Ureter (tissue), 1 donor: ENCODE measurements at places on chromosomes 2 and 18. TPM values are rescaled to one million over a fixed set of nuclear protein-coding genes. Genes with fewer than 3 reads are reported as not detected.

DNA sequence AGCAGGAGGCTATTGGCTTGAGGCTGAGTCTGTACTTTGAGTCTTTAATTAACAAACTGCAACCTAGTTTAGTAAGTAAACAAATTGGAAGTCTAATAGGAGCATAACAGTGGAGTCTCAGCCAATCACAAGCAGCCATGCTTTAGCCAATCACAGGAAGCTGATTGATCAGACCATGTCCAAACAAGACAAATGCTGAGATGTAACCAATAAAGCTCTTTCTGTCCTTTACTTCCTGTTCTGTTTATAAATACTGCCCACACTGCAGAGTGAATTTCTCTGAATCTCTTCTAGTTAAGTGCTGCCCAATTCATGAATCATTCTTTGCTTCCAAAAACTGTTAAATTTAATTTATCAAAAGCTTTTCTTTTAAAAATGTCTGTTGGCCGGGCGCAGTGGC lies 146.6 kb upstream of the DLX2 start:
- no peak for DNase-seq

DNA sequence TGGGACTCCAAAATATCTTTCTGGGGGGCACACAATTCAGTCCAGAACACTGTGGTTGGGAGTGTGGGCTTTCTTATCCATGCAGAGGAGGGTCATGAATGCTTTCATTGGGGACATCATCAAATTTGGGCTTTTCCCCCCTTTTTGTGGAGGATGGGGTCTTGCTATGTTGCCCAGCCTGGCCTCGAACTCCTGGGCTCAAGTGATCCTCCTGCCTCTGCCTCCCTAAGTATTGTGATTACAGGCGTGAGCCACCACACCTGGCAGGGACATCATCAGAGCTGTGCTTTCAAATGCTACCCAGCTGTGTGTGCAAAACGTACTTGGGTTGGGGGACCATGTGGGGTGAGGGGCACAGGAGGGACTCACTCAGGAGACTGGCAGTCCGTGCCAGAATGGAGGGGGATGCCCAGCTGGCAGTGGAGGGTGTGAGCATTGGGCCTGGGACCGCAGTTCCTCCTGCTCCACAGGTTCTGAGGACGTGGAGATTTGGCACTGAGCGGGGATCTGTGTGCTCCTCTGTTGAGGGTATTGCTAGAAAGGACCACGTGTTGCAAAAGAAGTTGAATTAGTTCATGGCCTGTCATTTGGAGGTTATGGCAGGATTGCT lies 24.4 kb downstream of the EMILIN2 start:
- no peak for DNase-seq

DNA sequence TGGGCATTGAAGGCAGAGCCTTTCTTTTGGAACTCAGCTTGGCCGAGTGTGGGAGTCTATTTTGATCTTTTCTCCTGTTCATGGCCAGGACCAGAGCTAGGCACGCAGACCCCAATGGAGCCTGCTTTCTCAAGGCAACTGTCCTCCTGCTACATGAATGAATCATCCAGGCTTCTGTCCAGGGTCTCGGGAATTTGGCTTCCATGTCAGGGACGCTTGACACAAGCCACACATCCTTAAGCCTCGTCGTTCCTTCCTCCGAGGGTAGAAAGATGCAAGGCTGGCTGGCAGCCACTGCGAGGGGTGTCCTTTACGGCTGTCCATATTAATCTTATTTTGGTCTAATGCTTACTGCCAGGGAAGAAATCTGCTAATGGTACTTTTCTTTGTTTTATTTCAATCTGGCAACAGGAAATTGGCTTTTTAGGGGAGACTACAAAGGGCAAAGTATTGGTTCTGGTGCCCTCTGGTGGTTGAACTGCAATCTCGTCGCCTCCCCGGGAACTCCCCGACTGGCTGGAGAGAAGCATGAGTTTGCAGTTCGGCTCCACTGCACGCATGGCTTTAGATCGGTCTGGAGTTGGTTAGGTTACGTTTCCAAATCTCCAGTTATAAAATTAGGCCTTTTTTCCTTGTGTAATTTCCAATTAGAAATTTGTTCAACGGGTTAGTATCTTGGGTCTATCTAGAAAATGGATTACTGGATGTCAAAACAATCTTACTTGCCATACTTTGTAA lies 135.2 kb downstream of the ALPK2 start:
- peak; percentile 87 for DNase-seq

- no peak for DNase-seq
These were observed 145.9 kb downstream of the COPS8 start for GRCh38 chr2:237231593-237231992.

DNA sequence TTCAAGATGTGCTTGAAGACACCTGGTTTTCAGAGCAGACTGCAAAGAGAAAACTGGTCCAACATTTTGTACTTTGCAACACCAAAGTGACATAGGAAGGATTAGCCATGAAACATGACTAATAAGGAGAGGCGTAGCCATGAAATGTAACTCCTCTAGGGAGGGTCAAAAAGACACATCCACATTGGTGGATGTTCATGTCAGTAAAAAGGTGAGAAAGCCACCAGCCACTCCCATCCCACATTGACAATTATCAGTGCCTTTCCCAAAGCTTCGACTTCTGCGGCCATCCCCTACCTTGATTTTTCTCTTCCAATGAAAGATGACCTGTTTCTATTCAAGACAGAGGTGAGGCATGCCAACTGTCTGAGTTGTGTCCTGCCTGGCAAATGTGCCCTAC lies 223.2 kb downstream of the ALK start:
- DNase-seq: no peak

- DNase-seq: no peak
These were observed 69.3 kb downstream of the HDAC4 start for GRCh38 chr2:239331560-239331959.

GRCh38 chr2:239354132-239354790 lies 46.6 kb downstream of the HDAC4 start:
- DNase-seq: peak; percentile 15

DNA sequence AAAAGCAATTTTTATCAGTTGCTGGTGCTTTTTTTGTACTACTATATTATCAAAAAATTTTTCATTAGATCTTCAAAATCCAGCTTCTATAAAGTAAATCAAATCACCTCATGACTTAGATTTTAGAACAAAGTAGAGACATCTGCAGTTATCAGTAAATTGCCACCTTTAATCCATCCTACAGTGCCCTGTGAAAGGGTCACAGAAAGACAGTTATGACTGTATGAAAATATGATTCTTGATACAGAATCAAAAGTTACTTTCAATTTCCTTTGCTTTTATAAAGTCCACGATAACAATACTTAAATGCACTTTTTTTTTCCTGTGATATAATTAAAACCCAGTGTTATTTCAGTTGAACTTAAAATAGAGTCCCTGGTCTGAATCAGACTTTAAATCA lies 61.4 kb downstream of the PRPF40A start:
- DNase-seq: no peak

DNA sequence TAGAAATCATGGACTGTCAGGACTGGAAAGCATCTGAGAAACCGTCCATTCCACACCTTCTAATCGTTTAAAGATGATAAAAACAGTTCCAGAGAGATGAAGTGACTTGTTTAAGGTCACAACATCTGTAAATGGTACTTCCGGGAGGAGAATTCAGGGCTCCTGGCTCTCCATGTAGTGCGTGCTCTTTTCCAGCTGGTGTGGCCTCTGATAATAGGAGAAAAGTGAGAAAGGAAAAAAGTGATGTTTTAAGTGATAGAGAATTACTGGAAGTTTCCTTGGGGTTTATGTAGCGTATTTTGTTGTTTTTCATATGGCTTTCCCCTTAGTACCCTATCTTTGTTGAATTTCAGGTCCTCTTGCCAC lies 663 bp downstream of the C2orf49 start:
- DNase-seq: no peak

GRCh38 chr2:11945139-11946126 lies 199.0 kb downstream of the LPIN1 start:
- DNase-seq: no peak

GRCh38 chr18:23926571-23926970 lies 88.0 kb upstream of the TTC39C start:
- DNase-seq: no peak

GRCh38 chr2:213306316-213306942 lies 22.2 kb downstream of the SPAG16 start:
- peak; percentile 50 for DNase-seq

DNA sequence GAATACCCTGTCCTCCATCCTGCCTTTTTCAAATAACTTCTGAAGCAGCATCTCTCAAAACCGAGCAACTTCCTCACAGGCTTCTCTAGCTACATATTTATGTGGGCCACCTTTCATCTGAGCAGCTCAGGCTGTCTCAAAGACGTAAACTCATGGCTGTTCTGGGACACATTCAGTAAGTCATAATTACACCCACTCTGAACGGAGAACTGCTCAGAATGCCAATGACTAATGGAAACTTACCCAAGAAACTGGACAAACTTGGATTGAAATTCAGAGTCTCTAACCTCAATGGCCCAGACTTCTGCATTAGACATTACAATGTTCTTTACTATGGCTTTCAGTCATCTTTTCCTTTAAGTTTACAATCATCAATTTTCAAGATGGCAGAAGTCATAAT lies 145.2 kb downstream of the RAD51AP2 start:
- no peak for DNase-seq

DNA sequence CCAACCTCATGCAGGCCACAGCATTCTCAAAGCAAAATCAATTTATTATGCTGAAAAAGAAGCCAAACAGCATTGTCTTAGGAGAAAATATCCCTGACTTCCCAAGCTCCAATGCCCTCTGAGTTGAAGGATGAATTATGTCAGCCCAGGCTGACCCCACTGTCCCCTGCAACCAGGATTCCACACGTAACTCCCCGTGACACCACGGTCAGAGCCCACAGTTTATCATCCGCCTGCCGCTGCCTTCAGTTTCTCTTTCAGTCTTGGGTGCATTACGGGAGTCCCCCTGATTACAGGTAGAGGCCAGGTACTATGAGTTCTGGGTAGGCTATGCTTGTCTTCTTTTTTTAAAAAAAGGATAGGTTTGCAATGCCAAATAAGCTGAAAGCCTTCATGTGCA lies 244.2 kb downstream of the MYT1L start:
- no peak for DNase-seq

- no peak for DNase-seq
These were observed 24.7 kb downstream of the TLK1 start for GRCh38 chr2:171136024-171136423.

GRCh38 chr2:11174222-11174621 lies 19.0 kb downstream of the SLC66A3 start:
- DNase-seq: no peak

GRCh38 chr2:220373878-220374277 lies 746.4 kb downstream of the SLC4A3 start:
- DNase-seq: no peak

GRCh38 chr2:22901471-22902179 lies 483.4 kb upstream of the KLHL29 start:
- DNase-seq: no peak

- no peak for DNase-seq
These were observed 2.3 kb downstream of the IL18R1 start for GRCh38 chr2:102357937-102358336.

DNA sequence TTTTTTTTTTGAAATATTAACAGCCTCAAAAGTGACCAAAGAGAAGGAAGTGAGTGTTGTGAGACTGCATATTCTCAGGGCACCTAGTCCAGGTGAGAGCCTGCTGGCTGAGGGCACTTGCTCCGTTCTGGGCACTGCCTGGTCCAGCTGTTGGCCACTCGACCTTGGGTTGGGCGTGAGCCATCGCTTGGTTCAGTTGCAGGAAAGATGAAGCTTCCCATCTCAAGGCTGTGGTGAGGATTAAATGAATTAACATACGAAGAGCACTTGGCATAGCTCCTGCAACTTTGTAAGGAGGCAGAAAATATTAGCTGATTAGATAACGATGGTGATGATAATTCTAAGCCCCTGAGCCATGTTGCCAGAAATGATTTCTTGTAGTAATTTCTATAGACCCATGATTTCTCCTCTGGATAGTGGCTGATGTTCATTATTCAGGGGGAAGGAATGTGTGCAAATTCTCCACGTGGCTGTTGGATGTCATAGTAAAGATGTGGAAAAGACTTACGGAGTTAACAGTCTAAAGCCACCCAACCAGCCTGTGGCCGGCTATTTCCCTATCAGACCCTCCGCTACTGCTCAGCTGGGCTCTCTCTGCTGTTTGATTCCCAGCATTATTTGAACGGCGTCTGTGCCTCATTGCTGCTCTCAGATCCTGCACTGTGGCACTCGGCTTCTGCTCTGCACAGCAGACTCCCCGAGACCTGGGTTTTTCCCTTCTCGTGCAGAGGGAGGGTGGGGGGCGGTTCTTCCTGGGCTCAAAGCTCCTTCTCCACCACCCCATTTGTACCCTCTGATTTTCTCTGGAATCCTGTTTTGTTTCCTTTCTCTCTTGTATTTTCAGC lies 221.1 kb downstream of the GALR1 start:
- no peak for DNase-seq

- peak; percentile 39 for DNase-seq
These were observed 42.9 kb downstream of the TMEM37 start for GRCh38 chr2:119474371-119475224.

DNA sequence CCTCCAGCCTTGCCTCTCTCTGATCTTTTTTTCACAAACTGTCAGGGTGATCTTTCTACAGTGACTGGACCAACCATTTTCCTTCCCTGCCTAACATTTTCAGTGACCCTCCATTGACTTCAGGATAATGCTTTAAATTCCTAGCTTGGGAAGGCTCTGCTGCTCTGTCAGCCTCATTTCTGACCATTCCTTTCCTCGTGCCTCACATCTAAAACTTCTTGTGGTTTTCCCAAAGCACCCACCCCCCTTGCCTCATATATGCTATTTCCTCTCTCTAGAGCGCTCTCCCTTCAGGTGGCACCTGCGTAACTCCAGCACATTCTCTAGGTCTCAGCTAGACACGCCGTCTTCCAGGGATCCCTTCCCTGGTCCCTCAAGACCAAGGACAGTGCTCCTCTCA lies 37.2 kb downstream of the DRC1 start:
- no peak for DNase-seq

- DNase-seq: no peak
These were observed 47.2 kb downstream of the MEP1B start for GRCh38 chr18:32237049-32237448.

DNA sequence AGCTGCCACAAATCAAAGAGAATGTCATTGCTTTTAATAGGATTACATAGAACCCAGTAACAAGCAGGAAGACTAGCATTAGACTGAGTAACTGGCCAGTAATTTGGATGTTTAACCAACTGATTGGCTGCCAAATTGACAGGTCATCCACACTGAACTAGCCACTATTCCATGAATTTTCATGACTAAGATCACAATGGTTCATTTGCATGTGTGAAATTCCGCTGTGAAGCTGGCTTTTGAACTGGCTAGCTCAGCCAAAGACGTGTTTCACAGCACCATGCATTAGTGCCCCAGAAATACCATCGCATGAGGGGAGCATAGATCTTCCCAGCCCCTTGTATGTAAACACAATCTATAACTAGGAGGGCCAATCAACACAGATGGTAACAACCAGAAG lies 649.8 kb downstream of the ARHGAP15 start:
- DNase-seq: no peak

- peak; percentile 54 for DNase-seq
These were observed 230.0 kb upstream of the PARD3B start for GRCh38 chr2:204315236-204315662.

- DNase-seq: no peak
These were observed 206.5 kb downstream of the SETBP1 start for GRCh38 chr18:44887227-44887631.

Gene SERPINB2
- total RNA-seq: not detected

Gene GPR17
- not detected for total RNA-seq

Gene XIRP2
- total RNA-seq: 0.42 TPM

Gene TUBA4B
- total RNA-seq: not detected

Gene BMP10
- total RNA-seq: not detected

Gene FOXD4L1
- 0.39 TPM for total RNA-seq

Gene ALPP
- not detected for total RNA-seq

Gene FHOD3
- 25.7 TPM for total RNA-seq

Gene ACYP2
- 22.9 TPM for total RNA-seq

Gene PSMD14
- total RNA-seq: 43.3 TPM

Gene FBXO15
- 2.2 TPM for total RNA-seq

Gene CYP27A1
- 16.4 TPM for total RNA-seq

Gene SH2D6
- 0.75 TPM for total RNA-seq
